ENCODE measurements at places on chromosomes 12 and 14. TPM values are rescaled to one million over a fixed set of nuclear protein-coding genes. Genes with fewer than 3 reads are reported as not detected.

GRCh38 chr12:57543581-57543980, 3.4 kb downstream of the DCTN2 start:
- no peak overlapping the region for H3K27ac ChIP-seq
- DNase-seq = peak; percentile 18
- no peak overlapping the region for H3K4me3 ChIP-seq
- H3K36me3 ChIP-seq = peaks cover 24% of the 10 kb centered on the region
- peaks cover 13% of the 10 kb centered on the region for H3K4me1 ChIP-seq
- peaks cover 4% of the 10 kb centered on the region for H3K27me3 ChIP-seq

- H3K4me1 ChIP-seq = peaks cover 3% of the 10 kb centered on the region
- H3K36me3 ChIP-seq = no peaks in the 10 kb centered on the region
- H3K4me3 ChIP-seq = no peak overlapping the region
- DNase-seq = no peak
- no peak overlapping the region for H3K27ac ChIP-seq
These were observed 99.2 kb downstream of the GCH1 start for GRCh38 chr14:54803396-54803795.

The DEGS2 gene
- total RNA-seq = not detected

GRCh38 chr14:102900631-102901571, 21.6 kb upstream of the AMN start:
- DNase-seq = no peak
- H3K27me3 ChIP-seq = no peaks in the 10 kb centered on the region
- no peak overlapping the region for H3K4me3 ChIP-seq
- peaks cover 27% of the 10 kb centered on the region for H3K36me3 ChIP-seq

DNA sequence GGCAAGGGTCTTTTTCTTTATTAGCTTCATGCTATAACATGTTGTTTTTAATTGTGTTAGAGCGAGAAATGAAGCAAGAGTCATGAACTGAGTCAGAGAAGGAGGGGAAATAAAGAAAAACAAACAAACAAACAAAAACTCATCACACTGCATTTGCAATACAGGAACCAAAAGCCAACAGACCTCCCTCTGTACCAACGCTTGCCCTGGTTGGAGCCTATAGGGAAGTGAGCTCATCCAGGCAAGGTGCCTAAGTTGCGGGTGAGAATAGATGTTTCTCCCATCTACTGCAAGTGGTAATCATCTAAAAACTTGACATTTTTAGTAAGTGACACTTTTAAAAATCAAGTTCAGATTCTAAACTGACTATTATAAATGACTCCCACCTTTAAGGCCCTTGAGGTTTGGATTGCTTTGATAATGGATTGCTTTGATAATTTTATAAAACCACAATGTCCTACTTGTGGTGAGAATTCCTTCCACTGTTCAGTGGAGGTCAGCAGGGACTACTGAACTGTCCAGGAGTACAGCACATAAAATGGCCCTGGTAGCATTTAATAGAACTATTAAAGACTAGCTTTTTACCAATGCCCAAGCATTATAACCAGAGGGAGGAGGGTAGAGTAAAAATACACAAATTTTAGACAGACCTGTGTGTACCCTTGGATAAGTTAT, 31.3 kb downstream of the SLC38A1 start:
- no peak overlapping the region for H3K27ac ChIP-seq
- H3K36me3 ChIP-seq = peaks cover 21% of the 10 kb centered on the region
- H3K4me1 ChIP-seq = no peaks in the 10 kb centered on the region
- DNase-seq = no peak
- H3K27me3 ChIP-seq = no peaks in the 10 kb centered on the region

DNA sequence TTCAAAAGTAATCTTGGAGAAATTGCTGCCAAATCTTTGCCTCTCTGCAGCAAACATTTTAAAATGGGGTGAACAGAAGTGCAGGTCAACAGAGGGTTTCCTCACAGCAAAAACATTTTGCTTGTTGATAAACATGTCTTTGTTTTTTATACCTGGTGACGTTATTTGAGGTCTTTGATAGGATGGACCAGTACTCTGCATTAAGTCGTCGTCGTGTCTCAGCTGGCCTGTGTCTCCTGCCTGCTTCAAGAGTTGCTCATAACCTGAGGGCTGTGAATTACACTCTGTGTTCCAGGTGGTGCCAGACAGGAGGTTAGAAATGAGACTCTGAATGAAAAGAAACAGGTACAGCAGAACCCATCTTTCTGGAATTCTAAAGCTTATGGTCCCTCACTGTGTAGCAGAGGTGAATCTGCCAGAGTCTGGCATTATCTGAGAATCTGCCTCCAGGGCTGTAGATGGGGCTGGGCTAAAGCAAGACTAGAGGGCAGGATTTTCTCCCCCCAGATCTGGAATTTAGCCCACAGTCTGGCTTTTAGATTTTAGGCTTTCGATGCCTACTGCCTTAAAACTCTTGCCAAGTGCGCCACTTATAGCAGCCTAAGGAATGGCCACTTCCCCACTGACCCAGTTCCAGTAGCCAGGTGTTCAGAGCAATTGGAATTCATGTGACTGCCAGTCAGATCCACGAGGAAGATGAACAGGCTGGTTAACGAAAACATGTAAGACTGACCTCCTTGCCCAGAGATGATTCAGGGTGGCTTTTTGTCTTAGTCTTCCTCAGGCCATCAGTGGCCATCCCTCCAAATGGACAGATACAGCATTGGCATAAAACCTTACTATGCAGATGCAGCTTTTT, 161.2 kb downstream of the PRKCH start:
- H3K4me1 ChIP-seq = peaks cover 23% of the 10 kb centered on the region
- DNase-seq = no peak
- no peak overlapping the region for H3K4me3 ChIP-seq
- no peaks in the 10 kb centered on the region for H3K36me3 ChIP-seq
- H3K27ac ChIP-seq = no peak overlapping the region

Measured in IMR-90 (cell line).